ENCODE measurements at places on chromosomes 4 and X.

DNA sequence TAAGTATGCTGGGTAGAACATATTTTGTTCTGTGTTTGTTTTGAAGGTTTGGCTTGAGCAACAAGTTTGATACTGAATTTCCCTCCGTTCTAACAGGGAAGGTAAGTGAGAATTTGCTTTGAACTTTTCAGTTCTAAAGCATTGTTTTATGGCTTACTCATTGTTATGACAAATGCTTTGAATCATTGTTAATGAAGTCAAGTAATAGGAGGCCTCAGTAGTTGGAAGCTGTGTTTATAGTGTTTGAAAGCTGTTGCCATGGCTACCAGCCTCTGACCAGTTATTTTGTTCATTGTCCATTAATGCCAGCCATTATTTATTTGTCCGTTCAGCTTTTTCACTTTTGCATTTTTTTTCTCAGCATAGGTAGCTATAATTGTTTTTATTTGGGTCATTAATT is 14.4 kb downstream of the CHIC1 start:
- no peak for DNase-seq

- no peak for DNase-seq
Measured at GRCh38 chr4:39975488-39976089, 2.1 kb downstream of the PDS5A start.

- no peak for DNase-seq
Measured at GRCh38 chr4:127975121-127975770, 10.0 kb downstream of the ABHD18 start.

DNA sequence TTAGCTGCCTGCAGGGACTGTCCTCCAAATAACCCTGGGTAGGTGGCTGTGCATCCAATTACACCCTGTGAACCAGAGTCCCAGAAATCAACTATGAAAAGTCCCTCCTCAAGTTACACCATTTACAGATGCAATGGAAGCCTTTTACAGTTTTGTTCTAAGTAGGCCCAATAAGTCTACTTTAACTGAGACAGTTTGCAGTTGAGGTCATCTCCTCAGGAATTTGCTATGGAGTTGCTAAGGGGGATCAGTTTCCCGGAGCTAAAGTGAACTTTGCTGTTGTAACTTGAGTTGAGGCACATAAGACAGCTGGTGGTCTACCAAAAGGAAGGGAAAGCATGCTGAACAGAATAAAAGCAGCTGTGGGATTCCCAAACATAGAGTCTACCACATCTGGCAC is 121.6 kb upstream of the STK26 start:
- DNase-seq, result no peak

- peak; percentile 73 for DNase-seq
Measured at GRCh38 chrX:69165087-69165651, at the start of gene PJA1. PJA1 (minus strand) TSS chrX:69165453; CDS start chrX:69163073, 2,380 bp downstream.

DNA sequence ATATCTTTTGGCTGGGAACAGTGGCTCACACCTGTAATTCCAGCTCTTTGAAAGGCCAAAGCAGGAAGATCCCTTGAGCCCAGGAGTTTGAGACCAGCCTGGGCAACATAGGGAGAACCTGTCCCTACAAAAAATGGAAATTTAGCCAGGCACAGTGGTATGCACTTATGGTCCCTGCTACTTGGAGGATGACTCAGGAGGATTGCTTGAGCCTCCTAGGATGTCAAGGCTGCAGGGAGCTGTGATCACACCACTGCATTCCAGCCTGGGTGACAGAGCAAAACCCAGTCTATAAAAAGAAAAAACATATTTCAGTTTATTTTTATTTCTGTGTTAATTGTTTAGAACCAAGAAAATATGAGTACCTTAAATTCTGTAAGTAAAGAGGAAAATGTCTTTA is 123.7 kb downstream of the CBR4 start:
- no peak for DNase-seq

DNA sequence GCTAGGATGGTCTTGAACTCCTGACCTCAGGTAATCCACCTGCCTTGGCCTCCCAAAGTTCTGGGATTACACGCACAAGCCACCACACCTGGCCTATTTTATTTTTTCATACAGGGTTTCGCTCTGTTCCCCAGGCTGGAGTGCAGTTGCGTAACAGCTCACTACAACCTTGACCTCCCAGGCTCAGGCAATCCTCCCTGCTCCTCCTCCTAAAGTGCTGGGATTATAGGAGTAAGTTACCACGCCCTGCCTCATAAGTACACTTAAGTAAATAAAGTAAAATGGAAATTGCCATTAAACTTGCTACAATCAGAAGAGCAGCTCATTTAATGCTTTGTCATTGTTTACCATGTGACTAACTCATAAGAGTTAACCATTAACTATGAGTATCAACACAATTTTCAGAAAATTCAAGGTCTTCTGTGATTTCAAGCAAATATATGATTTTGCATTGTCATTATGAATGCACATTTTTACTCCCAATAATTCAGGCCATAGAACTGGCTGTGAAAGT is 12.3 kb downstream of the UGDH start:
- DNase-seq, result no peak

DNA sequence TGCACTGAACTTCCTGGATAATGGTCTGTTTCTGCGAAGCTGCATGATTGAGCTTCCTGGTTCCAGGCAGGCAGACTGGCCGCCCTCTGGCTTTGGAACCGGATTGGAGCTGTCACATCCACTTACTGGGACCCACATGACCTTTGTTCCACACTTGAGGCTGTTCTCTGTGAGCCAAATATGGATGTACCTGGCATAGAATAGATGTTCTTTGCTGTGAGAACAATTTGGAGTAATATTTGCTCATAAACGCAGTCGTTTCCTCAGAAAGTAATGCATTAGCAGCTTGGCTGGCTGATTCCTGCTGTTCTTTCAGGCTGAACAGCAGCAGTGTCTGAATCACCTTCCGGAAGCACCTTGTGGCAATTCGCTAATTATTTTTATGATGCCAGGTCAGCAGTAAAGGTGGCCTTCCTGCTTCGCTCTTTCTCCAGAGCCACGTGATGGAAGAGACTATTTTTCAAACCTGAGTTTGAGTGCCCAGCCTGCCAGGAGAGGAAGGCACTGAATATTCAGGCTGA is 78.1 kb upstream of the BOD1L1 start:
- DNase-seq, result no peak

GRCh38 chr4:158322109-158322508 is 111.8 kb downstream of the TMEM144 start:
- no peak for DNase-seq

GRCh38 chr4:76308548-76308947 is 2.0 kb downstream of the STBD1 start:
- no peak for DNase-seq

DNA sequence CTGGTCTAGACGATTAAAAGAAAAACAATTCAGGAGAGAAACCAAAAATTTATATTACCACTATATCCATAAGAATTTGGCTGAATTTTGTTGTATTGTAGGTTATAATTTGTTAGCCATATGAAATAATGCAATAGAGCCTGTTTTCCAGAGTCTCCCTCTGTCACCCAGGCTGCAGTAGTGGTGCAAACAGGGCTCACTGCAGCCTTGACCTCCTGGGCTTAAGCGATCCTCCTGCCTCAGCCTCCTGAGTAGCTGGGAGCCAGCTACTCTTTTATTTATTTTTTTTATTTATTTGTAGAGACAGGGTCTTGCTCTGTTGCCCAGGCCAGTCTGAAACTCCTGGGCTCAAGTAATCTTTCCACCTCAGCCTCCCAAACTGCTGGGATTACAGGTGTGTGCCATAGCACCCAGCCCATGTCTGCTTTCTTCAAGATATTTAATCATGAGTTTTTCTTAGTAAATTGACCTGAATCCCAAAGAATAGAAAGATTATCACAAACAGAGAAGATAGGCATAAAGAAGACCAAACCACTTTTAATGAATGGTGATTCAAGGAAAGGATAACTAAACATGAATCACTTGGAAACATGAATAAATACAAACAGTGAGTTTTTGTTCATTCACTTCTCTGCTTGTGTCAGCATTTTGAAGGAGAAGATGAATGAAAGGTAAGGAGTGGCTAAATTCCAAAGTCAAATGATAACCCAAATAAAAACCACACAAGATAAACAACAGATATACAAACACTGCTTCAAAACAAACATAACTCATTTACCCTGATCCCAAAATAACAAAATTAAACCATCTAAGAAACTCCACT is 82.1 kb downstream of the PPP3CA start:
- no peak for DNase-seq

GRCh38 chr4:128721896-128722295 is 87.6 kb upstream of the JADE1 start:
- DNase-seq, result no peak

- no peak for DNase-seq
Measured at GRCh38 chr4:86306816-86307215, 53.0 kb downstream of the MAPK10 start.
